ENCODE measurements at places on chromosomes 2 and 18.

DNA sequence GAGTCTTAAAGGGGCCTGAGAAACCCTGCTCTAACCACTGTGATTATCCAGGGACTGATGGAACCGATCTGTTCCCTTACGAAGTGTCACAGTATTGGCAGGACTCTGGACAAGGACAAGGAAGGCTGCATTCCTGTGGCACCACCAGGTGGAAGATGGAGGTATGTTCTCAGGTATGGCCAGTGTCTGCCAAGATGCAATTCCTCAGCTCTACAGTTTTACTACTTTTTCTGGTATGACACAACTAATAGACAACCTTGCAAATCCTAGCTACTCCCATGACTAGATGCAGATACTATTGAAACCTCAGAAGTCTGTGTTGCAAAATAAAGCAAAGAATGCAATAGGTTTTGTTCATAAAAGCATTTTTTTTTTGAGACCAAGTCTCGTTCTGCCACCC lies 14.6 kb downstream of the RAB31 start:
- no peak for DNase-seq

- DNase-seq, result peak; percentile 72
These were observed 41.2 kb downstream of the PCARE start for GRCh38 chr2:29033172-29033571.

DNA sequence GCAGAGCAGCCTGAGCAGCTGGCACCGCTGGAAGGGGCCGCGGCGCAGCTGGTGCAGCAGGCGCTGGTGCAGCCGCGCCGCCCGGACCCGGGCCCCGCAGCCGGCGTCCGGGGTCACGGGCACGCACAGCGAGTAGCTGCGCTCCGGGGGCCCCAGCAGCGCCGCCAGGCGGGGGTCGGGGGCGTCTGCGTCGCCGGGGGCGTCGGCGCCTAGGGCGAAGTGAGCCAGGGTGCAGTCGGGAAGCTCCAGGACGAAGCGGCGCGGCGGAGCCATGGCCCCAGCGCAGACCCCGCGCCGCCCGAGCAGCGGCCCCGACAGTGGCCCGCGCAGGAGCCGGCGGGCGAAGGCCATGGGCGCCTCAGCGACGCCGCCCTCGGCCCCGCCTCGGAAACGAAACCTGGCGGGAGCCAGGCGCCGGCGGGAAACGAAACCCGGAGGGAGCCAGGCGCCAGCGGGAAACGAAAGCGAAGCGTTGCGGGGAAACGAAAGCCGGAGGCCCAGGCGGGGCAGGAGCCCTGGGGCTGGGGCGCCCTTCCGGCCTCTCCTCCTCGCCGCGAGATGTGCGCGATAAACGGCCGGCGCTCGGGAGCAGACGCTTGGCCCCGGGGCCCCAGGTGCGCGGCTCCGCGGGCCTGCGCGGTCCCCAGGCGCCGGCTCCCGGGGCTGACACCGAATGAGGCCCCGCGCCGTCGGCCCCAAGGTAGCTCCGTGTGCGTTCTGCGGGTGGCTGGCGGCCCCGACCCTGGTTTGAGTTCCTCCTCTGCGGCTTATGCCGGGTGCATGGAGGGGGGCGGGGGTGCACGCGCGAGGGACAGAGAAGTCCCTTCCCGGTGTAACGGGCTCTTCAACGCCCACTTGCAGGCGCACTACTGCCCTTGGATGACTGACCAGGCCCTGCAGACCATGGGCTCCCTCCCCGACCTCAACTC lies at the start of gene CMPK2:
Gene CMPK2 (minus strand): TSS at position 562 of the 929 bp plus-strand sequence. CDS start 211 bp downstream, at position 351.
- DNase-seq, result peak; percentile 83

GRCh38 chr2:94759211-94759610 lies 112.0 kb upstream of the TEKT4 start:
- peak; percentile 39 for DNase-seq

DNA sequence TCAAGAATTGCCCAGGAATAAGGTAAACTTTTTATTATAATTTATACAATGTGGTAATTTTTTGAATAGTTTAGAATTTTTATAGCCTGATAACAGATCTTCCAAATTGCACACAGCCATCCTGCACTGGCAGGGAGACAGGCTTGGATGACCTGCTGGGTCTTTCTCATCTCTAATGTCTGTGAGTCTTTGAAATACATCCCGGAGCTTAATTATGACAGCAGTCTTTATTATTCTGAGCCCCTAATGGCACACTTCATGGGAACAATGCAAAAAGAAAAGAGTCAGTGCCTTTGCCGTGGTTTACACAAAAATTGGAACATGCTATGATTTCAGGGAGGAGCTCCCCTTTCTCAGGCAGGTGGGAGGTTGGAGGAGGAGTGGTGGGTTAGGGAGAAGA lies 71.0 kb downstream of the TMEM182 start:
- no peak for DNase-seq

DNA sequence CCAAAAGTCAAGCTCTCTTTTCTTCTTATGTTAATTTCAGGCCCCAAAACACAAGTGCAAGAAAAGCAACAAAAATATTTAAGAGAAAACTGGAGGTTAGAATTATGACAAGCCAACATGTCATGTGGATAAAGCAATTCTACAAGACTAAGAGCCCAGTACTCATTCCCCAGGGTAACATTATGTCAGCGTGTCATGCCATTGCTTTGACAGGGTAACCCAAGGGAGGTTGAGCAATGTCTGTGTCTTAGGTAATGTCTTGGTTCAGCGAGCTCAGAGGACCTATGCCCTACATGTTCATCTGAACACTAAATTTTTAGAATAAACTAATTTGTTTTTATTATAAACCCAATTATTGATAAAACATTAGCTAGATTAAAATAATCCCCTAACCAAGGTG lies 173.2 kb upstream of the ZNF804A start:
- no peak for DNase-seq

DNA sequence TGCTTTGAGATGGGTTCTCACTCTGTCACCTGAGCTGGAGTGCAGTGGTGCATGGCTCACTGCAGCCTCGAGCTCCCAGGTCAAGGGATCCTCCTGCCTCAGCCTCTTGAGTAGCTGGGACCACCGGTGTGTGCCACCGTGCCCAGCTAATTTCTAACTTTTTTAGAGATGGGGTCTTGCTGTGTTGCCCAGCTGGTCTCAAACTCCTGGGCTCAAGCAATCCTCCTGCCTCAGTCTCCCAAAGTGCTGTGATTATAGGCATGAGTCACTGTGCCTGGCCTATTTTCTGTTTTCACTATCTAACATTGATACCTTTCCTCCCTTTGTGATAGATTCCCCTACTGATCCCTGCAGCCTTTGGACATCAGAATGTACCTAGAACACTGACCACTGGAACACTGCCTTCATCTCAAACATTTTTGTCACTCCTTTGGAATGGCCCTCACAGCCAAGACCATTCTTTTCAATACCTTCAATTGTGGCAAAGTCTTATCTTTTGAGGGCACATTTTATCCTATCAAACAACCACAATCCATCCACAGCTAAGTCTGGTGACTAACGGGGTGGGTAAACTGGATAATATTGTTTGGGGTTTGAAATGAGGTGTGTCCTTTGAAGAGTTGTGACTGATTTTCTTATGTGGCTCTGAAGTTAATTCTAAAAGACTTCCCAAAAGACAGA lies 43.7 kb downstream of the EPAS1 start:
- peak; percentile 64 for DNase-seq

GRCh38 chr2:104678181-104678580 lies 175.7 kb upstream of the POU3F3 start:
- no peak for DNase-seq

DNA sequence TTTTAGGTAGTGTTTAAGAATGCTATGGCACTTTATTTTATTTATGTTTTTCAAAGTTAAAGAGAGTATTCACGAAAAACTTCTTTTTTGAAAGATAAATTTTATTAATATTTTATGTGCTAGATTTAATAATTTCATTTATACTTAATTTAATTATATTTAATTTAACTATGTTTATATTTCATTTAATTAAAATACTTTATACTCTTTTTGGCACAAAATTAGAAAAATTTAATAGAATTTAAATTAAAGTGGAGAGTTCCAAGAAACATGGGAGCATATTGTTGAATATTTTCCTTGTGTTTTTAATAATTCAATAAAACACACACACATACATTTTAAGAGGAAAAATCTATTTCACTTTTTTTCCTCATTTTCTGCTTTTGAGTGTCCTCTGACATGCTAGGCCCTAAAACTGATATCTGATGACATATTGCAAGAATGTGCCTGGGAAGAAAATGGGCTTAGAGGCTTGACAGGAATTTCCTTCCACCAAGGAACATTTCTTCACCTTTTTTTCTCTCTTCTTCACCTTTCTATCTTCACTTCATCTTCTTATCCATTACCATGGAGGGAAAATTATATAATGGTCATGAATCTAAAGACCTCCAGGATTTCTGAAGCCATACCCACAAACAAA lies 15.4 kb downstream of the ARHGAP28 start:
- DNase-seq, result no peak

DNA sequence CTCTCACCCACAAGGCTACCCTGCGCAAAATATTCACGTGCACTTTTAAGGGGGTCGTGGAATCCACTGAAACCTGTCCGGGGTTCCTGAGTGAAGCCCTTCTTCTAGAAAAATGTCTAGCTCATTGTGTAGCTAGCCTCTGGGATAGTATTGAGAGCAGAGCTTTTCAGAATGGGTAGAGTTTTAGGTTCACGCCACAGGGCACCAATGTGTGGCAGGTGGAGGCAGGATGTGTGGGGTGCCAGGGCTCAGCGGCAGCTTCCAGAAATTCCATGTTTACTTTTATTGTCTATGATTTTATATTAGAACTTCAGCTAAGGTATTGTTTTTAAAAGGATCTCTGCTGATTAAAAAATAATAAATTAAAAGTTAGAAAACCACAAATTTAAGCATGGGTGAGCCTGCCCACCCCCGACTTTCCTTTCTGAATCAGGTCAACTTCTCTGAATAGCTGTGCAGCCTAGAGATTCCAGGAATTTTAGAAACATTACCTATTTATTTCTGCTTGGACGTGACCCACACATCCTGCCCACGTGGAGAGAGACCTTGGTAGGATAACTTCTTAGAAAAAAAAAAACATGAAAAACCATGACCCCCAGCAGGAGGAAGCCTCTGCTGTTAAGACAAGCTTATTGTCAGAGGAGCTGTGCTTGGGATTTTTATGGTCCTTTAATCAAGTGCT lies 163.7 kb downstream of the CTIF start:
- DNase-seq, result no peak

DNA sequence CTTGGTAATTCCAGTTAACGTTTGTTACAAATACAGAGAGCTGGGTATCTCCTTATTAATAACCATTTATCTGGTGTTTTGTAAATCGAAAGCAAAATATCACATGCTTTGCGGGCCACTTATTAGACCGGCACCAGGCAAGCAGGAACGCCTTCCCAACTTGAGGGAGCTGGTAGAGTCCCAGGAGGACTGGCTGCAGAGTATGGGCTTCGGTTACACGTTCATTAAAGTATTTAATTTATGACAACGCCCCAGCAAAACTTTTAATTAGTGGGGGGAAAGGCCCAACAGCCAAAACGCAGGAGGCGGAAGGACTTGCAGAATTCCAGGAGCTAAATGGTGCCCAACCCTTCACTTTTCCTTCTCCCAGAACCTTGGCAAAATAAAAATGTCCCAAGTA lies 3.7 kb downstream of the SMAD7 start:
- no peak for DNase-seq

DNA sequence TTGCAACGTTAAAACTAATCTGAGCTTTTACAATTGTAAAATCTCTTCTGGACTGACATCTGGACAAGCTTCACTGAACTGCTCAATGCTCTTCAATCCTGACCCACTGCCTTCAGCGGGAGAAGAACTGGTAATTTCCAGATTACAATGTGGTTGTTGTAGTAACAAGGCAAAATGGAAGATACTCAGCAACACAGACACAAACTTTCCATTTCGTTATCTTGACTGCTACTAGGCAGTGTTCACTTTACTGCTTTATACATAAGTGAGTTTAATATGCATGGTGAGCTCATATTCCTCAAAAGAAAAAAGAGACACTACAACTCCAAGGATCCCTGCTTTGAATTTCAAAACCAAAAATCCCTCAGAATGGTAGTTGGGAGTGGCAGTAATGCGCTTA lies 51.9 kb downstream of the GRB14 start:
- DNase-seq, result no peak

DNA sequence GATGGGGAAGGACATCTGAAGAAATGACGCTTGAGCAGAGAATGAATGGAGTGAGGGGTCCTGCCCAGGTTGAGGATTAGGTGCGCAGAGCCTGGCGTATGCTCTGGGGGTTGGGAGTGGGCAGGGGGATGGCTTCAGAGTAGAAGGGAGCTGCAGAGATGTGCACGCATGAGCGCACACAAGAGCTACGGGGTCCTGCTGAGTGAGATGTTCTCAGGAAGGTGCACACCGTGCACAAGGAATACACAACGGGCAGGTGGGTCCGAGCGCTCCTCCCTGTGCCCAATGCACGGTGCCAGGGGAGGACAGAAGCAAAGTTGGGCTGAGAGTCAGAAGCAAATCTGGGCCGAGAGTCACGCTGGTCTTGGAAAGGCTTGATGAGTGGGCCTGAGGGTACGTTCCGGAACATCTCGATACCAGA lies 25.5 kb downstream of the TWIST2 start:
- DNase-seq, result no peak

GRCh38 chr2:126399001-126399400 lies 257.0 kb upstream of the GYPC start:
- DNase-seq, result no peak

DNA sequence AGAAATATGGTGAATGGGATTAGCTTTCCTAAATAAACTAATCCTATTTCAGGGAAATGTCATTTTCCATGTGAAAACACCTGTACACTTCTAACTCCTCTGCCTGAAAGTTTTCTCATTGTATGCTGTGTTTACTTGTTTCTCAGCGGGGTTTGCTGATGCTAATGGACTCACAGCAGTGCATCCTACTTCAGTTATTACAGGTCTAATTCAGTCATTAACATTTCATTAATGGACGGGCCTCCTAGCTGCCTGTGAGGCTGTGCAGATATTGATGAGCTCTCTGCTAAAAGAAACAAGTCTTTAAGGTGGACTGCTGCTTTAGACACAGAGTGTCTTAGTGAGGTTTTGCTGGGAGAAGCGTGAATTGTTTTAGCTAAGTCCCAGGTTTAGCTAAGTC lies 1342.0 kb upstream of the ZEB2 start:
- DNase-seq, result no peak

GRCh38 chr2:232324778-232325177 lies 53.8 kb upstream of the ALPP start:
- DNase-seq, result no peak

DNA sequence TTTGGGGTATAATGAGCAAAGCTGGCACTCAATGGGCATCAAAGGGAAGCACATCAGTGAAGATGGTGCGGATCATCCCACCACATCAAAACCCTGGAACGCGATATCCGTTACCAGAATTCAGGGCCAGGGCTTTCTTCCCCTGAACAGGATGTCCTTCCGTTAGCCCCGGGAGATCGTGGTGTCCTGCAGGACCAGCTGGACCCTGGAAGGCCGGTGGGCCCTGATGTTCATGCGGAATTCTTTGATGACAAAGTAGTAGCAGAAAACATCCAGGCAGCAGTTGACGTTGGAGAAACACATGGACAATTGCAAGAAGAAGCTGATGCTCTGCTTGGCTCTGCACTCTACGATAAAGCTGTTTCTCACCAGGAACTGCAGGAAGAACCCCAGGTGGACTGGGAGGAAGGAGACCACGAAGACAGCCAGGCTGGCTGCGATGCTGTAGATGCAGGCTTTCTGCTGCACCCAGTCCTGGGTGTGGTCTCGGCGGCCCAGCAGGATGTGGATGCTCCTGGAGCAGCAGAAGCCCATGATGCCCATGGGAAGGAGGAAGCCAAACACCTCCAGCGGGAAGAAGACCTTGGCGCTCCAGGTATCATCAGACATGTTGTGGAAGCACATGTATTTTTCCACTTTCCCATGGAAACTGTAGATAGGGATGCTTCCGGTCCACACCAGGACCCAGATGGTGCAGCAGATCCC lies 15.0 kb downstream of the GPR55 start:
- no peak for DNase-seq

- DNase-seq, result no peak
These were observed 40.7 kb downstream of the SLC39A10 start for GRCh38 chr2:195697681-195698220.

GRCh38 chr2:121555008-121555407 lies 24.3 kb downstream of the RNU4ATAC start:
- no peak for DNase-seq

All from astrocyte of the hippocampus (primary cell).